GM20000 (cell line): ENCODE measurements at places on chromosomes 13 and 19.

DNA sequence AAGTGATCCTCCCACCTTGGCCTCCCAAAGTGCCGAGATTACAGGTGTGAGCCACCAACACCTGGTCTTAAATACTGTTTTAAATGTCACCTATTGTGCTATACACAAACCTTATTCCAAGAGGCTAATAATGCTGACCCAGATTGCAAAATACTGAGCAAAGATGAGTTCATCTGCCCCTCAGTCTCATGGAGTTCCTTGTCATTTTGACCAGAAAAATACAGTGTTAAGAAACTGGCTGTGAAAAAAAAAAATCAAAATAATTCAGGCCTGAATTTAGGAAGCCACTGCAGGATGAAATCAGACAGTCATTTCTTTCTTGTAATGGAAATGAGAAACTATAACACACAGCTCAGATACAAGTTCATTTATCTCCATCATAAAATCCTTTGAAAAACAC is 59.9 kb downstream of the TBC1D4 start:
- DNase-seq: no peak

- no peak for DNase-seq
These were observed 11.7 kb downstream of the NOP53 start for GRCh38 chr19:47756953-47757608.

DNA sequence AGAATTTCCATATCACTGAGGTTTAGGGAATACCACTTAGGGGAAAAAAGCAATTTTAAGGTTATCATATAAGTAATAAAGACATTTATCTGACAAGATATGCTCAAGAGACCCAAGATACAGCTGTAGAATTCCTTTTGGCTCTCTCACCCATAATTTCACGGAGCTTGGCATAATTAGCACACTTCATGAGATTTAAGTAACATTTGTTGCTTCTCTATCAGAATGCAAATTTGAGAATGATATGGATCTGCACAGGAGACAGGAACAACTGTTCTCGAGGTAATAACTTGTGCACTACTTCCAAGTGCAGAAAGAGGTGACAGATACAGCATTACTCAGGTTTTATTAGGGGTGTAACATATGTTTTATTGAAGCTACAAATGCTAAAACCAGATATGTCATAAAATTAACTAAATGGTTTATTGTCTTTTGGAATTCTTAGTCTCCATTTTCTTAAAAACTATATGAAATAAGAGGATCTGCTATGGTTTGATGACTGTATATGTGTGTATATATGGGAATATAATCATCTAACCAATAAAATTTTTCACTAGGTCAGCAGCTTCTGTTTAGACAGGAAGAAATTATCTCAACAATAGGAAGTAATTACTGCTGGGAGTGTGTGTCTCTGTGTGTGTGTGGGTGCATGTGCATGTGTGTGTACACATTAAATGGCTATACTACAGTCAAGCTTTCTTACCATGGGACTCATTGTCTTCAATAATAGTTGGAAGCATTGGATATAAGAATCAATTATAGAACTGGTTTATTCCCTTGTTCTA is 401.3 kb downstream of the PCDH17 start:
- DNase-seq: no peak

DNA sequence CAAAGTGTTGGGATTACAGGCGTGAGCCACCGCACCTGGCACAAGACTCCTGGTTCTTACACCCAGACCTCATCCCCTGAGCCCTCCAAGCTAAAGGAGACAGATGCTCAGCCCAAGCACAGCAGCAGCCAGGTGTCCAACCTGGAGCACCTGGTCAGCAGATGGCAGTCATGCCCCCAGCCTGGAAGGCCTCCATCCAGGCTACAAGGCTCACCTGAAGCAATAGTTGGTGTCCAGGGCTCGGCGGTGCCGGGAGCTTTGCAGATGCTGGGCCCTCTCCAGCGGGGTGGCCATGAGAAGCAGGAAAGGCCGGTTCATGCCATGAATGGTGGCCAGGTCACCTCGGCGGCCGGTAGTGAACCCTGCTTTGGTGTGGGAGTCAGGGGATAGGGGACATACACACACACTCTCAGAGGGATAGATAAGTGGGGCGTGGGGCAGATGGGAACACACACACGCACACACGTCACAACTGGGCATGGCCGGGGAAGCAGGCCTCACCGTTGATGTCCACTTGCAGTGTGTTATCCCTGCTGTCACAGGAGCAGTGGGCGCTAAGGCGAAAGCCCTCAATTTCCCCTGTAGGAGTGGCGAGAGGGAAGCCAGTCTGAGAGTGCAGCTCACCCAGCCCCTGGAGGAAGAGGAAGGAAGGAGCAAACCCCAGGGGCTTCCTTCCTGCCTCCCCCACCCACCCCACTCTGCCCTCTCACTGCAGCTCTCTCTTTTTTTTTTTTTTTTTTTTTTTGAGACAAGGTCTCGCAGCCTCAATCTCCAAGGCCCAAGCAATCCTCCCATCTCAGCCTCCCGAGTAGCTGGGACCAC is 11.8 kb downstream of the TGFB1 start:
- DNase-seq: no peak

DNA sequence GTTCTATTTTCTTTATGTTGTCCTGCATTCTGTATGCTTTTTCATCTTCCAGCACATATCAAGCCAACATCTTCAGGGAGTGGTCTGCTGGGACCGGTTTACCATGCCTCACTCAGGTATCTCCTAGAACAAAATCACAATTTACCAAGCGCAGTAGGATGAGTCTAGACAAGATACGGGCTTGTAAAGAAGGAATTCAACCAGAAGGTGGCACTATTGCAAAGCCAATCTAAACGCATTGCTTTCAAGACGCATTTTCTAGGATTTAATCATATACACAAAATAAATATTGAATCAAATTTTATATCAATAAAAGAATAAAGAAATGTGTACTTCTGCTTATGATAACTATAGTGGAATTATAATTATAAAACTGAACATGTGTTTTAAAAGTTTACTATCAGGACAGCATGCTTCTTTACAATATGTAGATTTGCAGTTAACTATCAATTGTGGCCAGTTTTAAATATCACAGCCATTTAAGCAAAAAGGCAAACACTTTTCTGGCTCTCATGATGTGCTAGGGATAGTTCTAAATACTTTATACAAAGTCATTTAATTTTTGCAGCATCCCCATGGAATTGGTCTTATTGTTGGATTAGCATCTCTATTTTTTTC is 16.1 kb upstream of the TPP2 start:
- peak; percentile 49 for DNase-seq

DNA sequence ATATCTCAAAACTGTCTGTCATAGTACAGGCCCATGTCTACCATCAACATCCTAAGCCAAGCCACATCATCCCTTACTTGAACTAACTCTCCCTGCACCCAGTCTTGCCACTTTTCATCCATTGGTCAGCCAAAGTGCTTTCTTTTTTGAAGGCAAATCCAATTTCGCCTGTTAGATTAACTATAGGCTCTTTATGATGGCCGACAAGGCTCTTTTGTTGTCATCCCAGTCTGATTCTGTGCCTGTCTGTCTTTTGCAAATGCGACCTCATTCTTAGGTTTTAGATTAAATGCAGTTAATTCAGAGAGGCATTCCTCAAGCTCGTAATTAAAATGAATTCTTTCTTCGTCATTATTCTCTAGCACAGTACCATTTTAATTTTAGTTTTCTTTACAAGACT is 148.3 kb downstream of the HS6ST3 start:
- no peak for DNase-seq

- DNase-seq: no peak
These were observed 20.8 kb downstream of the ANKRD10 start for GRCh38 chr13:110894086-110894485.

DNA sequence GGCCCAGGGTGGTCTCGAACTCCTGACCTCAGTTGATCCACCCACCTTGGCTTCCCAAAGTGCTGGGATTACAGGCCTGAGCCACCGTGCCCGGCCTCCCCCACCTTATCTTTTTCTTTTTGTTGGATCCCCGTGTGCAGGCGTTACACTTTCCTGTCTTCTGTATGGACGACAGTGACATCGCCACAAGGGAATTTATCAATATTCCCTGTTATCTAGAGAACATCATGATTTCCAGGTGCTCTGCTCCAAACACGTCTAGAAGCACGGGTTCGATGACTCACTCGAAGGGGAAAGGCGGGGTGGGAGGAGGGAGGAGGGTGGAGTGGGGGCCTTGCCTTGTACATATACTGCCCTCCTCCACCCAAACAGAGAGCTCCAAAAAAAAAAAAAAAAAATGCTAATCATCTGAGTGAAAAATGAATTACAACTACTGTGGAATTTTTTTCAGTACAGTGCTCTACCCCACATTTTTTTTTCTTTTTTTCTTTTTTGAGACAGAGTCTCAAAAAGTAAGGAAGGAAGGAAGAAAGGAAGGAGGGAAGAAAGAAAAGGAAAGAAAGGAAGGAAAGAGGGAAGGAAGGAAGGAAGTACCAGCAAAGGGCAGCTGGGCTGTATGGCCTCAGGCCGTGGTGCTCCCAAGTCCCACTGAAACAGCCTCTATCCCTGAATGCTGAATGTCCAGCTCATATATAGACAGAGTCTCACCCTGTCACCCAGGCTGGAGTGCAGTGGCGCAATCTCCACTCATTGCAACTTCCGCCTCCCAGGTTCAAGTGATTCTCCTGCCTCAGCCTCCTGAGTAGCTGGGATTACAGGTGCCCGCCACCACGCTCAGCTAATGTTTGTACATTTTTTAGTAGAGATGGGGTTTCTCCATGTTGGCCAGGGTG is 36.8 kb downstream of the INSR start:
- DNase-seq: no peak

DNA sequence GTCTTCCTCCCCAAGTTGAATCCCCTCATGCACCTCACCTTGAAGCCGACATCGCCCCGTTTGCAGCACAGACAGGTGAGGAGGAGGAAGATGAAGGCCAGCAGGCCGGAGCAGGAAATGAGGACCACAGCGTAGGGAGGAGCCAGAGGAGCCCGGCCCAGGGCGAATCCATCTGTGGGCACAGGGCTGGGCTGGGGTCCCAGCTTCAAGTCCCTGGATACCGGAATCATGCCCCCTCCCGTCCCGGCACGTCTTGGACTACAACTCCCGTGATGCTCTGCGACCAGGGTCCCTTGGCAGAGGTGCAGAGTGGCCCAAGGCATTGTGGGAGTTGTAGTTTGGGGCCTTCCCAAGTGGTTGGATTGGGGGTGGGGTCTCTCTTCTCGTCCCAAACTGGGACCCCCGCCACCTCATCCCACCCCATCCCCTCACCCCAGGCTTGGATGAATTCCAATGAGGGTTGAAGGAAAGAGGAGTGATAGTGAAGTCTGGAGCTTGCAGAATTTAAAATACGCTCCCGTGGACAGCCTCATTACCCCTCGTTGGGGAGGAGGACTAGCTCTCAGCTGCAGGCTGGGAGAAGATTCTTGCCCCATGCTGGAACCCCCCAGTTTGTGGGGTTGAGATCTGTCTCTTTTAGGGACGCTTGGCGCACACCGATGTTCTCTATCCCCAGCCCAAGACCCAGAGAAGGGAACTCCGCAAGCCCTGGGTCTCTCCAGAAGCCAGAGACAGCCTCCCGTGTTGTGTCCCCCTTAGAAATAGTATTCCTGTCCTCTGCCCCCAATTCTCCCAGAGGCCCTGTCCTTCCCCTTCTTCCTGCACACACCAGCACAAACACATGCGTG is 990 bp downstream of the LMTK3 start:
- peak; percentile 80 for DNase-seq

DNA sequence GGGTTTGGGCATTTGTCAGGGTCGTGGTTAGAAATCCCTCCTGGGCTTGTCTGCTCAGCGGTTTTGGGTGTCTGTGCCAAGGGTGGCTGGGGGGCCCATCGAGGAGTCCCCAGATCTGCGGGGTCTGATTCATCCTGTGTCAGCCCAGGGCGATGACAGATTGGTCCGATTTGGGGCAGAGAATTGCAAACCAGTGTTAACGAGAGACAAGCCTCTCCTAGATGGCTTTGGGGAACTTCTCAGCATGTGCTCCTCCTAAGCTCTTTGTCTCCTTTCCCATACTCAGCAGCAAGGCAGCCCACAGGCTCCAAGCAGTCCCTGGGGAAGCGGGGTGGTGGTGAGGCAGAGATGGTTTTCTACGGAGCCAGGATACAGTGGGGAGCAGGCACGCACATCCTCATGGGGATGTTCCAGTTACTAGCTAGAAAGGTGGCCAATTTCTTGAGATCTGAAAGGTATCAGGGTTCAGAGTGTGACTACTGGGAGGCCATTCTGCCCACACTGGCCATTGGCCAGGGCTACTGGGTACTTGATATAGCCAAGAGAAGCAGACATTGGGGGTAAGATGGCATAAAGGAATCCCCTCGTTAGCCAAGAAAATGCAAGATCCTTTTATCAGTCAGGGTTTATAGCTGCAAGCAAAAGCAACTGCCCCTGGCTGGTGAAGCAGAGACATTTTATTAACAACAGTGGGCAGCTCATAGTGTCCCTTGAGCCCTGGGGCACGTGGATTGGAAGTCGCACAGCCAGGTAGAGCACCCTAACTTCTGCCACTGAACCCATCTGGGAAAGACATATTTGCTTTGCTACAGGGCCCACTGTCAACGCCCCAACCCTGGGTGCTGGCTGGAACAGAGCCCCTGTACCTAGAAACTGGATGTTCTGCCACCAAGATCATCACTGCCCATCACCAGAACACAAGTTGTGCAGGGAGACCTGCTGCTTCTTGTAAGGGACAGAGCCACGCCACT is 63.6 kb downstream of the RGCC start:
- DNase-seq: no peak

GRCh38 chr13:46665633-46666482 is 112.9 kb downstream of the LRCH1 start:
- no peak for DNase-seq

DNA sequence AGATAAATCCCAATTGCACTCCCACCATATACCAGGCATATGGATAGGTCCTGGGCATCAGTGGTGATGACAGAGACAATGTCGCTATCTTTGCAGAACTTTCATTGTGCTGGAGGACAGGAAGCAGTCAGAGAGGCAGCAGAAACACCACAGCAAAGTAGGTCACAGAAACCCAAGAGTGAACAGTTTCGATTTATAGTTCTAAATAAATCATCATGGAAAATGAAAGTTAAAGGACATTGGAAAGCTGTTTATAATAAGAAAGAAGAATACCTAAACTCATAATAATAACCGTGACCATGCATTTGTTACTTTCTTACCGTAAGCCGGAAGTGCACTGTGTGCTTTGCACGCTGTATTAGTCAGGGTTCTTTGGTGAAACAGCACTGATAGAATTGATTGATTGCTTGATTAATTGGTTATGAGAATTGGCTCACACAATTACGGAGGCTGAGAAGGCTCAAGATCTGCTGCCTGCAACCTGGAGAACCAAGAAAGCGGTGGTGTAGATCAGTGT is 38.9 kb downstream of the ALOX5AP start:
- DNase-seq: no peak

- no peak for DNase-seq
These were observed 22.1 kb upstream of the F7 start for GRCh38 chr13:113083402-113084061.

GRCh38 chr19:35478794-35479677 is 11.2 kb downstream of the KRTDAP start:
- DNase-seq: no peak
